Mucosa of descending colon (tissue), 3 donors: ENCODE measurements at places on chromosomes 1 and 21. TPM values are rescaled to one million over a fixed set of nuclear protein-coding genes. Genes with fewer than 3 reads are reported as not detected.

DNA sequence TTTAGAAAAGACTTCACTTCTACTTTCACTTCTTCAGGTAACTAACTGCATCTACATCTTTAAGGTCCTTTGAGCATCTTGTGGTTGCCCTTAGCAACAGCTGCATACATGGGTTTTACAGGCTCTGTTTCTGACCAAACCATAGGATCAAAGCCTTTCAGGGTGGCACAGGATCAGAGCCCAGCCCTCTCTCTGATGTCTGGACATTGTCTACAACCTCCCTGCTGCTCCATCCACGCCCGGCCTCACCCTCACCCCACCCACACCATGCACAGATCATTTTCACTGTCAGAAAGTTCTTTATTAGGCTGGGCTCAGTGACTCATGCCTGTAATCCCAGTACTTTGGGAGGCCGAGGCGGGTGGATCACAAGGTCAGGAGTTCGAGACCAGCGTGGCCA, 5.2 kb downstream of the NCF2 start:
- no peak for DNase-seq

DNA sequence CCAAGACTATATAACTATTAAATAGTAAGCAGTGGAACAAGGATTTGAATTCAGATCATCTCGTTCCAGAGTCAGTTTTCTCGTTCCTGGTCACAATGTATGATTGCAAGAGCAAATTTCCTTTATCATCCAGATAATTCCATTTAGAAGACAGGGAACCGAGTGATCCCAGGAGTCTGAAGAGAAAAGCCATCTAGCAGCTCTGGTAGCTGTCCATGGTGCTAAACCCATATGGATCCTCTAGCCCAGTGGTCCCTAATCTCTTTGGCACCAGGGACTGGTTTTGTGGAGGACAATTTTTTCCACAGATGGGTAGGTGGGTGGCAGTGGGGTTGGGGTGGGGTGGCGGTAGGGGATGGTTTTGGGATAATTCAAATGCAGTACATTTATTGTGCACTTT, 229.4 kb downstream of the PTPRU start:
- DNase-seq = no peak

The GUCA2A gene
- 2,800 TPM for total RNA-seq

The PLEKHA6 gene
- 154 TPM for total RNA-seq

The IL10 gene
- total RNA-seq = 2.9 TPM

DNA sequence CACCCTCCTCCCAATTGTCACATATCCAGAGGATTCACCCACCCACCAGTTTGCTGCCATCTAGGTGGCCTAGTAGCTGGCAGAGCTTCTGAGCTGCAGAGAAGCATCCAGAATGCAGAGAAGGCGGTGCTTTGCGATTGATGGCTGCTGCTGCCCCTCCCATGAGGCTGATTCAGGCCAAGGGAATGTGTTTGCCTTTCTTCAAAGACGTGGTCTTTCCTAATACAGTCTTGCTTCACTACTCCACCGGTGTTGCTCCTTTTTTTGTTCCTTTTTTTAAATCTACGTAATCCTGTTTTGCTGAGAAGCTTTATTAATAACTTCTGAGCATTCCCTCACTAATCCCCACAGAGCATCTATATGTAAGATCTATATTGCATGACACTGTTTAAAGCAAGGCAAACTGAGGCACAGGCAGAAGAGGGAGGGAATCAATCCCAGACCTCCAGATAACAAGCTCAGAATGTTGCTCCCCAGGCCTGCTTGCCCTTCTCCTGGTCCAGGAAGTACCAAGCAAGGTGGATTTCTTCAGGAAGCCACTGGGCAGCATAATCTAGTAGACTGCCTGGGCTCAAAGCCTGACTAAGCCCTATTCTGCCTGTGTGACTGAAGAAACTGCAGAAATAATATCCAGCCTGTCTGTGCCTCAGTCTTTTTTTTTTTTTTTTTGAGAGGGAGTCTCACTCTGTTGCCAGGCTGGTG, 275.5 kb upstream of the FMN2 start:
- DNase-seq = peak; percentile 10
